ENCODE measurements at places on chromosomes 2 and 18. TPM values are rescaled to one million over a fixed set of nuclear protein-coding genes. Genes with fewer than 3 reads are reported as not detected.

DNA sequence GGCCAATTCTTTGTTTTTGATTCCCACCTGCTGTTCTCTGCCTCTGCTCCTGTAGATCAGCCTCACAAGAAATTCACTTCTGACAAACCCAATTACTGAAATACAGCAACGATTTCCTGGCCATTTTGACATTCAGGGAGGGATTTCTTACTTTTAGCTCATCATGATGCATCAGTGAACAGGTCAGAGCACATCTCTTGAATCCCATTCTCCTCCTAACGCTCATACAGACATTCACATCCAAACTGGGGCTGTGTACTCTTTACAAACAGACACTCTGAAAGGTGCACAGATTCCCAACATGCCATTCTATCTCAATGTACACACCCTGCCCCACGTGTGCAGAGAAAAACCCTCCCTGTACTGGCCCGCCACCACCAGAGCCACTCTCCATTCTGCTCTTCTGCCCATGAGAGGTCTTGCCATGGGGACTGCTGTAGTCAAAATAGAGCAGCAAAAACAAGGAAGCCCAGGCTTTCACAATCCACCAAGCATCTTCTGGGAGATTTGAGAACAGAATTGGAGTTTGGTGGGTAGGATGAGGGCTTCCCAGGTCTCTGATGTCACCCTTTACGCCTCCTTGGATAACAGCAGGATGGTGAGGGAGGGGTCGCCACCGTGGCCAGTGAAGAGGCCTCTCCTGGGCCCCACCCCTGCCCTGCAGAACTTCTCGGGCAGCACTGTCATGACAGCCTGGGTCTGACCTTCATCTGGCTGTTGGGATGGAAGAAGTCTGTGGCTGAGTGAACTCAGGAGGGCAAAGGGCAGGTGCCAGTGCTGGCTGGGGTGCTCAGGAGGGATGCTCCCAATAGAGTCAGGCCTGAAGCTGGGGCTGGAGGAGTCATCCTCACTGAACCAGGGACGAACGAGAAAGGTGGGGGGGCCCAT is 41.9 kb upstream of the ZFP36L2 start:
- no peak for DNase-seq

DNA sequence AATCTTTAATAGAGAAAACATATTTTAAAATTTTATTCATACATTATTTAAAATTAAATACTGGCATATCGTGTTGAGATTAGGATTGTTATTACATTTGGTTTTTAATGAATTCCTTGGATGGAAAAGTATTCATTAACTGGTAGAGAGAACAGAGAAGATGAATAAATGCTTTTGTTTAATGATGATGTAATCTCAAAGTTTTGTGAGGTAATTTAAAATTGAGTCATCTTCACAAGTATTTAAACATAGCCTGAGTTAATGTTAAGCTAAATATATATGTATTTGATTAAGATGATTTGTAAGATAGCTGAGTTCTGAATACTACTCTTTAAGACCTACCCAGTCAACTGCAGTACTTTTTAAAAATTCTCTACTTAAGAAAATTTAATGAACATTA is 713.4 kb upstream of the VRK2 start:
- DNase-seq, result no peak

WDR43 gene
- 71.8 TPM for polyA plus RNA-seq

DNA sequence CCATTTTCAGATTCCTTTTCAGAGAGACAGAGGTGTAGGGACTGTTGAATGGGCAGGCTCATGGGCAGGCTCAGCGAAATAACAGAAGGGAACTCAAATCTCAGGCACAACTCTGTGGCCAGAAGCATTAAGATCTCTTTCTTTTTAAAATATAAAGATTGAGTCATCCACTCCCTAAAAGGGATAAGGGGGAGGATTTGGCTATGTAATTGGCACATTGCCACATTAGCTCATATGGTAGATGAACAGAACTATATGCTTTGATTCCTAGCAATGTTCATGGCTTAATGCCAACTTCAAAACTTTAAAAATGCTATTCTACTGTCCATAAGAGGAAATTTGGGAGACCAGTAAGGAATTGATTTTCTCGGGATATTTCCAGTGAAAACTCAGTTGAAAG is 53.8 kb upstream of the SLC5A7 start:
- no peak for DNase-seq

- DNase-seq, result no peak
Observed at GRCh38 chr2:154724194-154724797, 25.8 kb downstream of the KCNJ3 start.

MYO7B gene
- polyA plus RNA-seq, result 0.08 TPM

PCARE gene
- not detected for polyA plus RNA-seq

BZW1 gene
- 422 TPM for polyA plus RNA-seq

DNA sequence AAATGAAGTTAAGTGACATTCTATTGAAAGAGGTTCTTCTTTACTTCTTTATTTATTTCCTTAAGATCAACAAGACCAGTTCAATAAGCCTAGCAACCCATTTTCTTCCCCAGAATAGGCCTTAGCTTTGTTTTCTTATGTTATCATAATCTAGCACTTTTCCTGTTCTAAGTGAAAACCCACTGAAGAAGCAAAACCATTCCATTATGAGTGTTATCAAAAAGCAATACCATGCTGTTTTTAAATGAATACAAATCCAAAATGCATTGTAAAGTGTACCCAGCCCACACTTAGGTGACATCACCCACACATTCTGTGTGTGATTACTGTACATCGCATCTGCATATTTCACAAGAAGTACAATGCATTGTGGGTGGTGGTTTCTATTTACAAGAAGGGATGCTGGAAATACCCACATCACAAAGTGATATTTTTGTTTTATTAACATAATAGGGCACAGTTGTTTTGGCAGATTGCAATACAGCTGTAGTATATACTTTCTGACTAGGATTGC is 679.5 kb downstream of the KCNJ3 start:
- DNase-seq, result no peak

NEUROD1 gene
- polyA plus RNA-seq, result not detected

GRCh38 chr2:154697418-154698252 is 860 bp upstream of the KCNJ3 start:
- no peak for DNase-seq

- DNase-seq, result no peak
Observed at GRCh38 chr2:18668221-18668620, 78.9 kb upstream of the NT5C1B start.

CCDC74A gene
- 11.8 TPM for polyA plus RNA-seq

POTEI gene
- not detected for polyA plus RNA-seq

DNA sequence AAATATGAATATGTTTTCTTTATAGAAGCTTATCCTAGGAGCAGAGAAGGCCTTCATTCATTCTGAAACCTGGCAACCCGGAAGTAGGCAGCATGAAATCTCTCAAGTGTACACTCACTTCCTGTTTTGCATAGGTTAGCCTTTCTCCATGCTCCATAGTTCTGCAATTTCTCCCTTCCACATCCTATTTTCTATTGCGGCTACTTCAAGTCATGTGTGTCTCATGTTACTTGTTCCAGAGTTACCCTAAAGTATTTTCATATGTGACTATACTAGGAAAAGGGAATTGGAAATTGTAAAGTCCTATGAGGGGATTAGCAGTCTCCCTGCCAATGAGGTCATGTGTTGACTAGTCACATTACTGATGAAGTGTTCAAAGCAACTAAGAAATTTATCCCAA is 320.6 kb downstream of the NCKAP5 start:
- no peak for DNase-seq

CIB4 gene
- 0.30 TPM for polyA plus RNA-seq

DNA sequence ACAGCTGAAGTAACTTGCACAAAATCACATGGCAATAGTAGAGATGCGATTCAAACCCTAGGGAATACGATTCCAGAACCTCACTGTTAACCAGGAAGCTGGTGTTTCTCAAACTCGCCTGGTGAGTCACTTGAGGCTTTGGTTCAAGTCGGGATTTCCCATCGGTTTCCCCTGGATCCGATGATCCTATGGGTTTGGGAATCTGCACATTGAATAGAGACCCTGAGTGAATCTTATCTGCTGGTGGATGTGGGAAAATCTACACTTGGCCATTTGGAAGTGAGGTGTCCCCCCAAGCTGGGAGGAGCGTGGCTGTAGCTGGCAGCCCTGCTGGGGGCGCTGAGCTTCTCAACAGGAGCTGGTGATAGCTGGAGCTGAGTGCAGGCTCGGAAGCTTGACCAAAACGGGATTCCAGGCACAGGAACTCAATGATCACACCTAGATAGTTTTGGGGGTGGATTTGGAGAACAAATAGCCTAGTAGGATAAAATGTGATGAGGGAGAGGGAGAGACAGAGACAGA is 135.4 kb downstream of the PRKCE start:
- no peak for DNase-seq

- no peak for DNase-seq
Observed at GRCh38 chr2:85772841-85773491, 19.2 kb downstream of the ATOH8 start.

LAMA3 gene
- polyA plus RNA-seq, result 19.4 TPM

GNLY gene
- polyA plus RNA-seq, result not detected

DNA sequence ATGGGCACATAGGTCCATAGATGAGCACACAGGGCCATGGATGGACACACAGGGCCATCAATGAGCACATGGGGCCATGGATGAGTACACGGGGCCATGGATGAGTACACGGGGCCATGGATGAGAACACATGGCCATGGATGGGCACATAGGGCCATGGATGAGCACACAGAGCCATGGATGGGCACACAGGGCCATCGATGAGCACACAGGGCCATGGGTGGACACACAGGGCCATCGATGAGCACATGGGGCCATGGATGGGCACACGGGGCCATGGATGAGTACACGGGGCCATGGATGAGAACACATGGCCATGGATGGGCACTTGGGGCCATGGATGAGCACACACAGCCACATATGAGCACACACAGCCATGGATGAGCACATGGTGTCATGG is 192.6 kb upstream of the HDAC4 start:
- DNase-seq, result no peak

IL36A gene
- polyA plus RNA-seq, result not detected

CHRNA1 gene
- not detected for polyA plus RNA-seq

DNA sequence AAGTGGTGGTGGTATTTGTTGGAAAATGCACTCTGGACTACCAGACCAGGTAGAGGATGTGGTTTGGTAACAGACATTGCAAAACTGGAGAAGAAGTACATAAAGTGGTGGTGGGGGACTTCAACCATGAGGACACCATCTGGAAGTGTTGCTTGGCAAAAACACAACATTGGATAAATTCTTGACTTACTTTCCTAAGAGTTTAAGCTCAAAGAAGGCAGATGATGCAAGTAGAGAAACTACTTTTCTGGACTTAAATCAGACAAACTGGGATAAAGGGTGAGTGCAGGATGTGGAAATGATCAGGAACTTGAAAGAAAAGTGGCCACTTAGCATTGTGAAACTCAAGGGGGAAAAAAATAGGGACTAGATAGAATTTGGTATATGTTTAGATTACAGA is 487.4 kb downstream of the ZEB2 start:
- DNase-seq, result no peak

DNA sequence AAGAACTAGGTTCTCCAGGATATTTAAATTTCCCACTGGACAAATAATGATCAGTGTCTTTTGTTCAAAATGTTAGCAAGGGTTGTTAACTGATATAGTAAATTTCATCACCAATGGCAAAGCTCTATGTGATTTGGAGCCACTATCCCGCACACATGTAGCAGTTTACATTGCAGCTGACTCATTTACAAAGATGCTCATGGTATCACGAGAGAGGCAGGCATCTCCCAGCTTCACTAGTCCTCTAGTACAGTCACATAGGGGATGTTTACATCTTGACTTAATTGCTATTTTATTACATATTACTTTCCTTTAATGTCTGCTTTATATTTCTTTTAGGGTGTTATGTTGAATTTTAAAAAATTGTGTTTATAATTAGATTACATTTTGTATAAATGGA is 30.7 kb downstream of the KCNE4 start:
- DNase-seq, result no peak

DNA sequence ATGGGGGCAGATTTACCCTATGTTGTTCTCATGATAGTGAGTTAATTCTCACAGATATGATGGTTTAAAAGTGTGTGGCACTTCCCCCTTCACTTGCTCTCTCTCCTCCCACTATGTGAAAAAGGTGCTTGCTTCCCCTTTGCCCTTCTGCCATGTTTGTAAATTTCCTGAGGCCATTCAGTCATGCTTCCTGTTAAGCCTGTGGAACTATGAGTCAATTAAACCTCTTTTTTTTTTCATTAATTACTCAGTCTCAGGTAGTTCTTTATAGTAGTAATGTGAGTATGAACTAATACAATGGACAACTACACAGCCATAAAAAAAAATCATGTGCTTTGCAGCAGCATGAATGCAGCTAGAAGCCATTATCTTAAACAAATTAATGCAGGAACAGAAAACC is 118.5 kb downstream of the CALCRL start:
- no peak for DNase-seq

FAP gene
- 0.21 TPM for polyA plus RNA-seq

DNA sequence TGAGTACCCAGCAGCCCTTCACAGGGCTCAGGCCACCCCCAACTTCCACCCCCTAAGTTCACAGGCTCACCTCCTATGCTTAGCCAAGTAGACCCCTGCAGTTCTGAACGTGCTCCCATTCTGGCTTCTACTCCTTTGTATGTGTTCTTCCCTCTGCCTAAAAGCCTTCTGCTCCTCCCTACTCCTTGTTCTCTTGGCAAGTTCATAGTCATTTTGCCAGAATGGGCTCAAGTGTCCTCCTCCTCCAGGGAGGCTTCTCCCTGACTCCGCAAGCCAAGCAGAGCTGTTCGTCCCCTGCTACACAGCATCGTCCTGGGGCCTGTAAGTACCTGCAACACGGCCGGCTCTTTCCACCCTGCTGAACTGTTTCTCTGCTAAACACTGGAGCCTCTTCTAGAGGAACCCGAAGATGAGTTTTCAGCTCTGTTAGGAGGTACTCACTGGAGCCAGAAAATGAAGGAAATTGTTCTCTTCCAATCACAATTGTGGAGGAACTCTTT is 14.6 kb upstream of the CETN1 start:
- no peak for DNase-seq

PAPOLG gene
- 7.3 TPM for polyA plus RNA-seq

- no peak for DNase-seq
Observed at GRCh38 chr2:96203130-96204028, 5.2 kb downstream of the STARD7 start.

MAIP1 gene
- polyA plus RNA-seq, result 50.4 TPM

- no peak for DNase-seq
Observed at GRCh38 chr2:206245265-206245672, 29.2 kb upstream of the ZDBF2 start.

DNA sequence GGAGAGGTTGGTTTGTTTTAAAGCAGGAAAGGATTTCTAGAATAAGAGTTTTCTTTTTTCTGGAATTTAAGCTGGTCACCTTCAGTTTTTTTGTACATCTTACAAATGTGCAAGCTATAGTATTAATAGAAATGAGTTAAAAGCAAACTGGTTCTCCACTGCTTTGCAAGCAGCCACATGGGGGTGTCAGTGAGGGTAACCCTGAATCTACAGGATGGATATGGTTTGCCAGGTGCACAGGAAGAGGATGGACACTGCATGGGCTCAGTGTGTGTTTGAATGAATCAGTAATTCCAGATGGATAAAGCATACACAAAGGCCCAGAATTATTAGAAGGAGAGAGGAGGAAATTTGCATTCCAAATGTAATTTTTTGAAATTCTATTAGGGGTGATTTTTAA is 89.0 kb downstream of the MAPRE2 start:
- no peak for DNase-seq

- DNase-seq, result no peak
Observed at GRCh38 chr2:224360801-224361251, 41.1 kb downstream of the FAM124B start.

C1D gene
- 69.8 TPM for polyA plus RNA-seq

- DNase-seq, result no peak
Observed at GRCh38 chr2:217725409-217725808, 277.4 kb downstream of the TNS1 start.

- DNase-seq, result no peak
Observed at GRCh38 chr18:35618696-35619095, 37.2 kb downstream of the GALNT1 start.
